ENCODE measurements at places on chromosomes 6 and 20.

GRCh38 chr6:5315881-5316280 lies 54.6 kb downstream of the FARS2 start:
- peak; percentile 36 for DNase-seq

DNA sequence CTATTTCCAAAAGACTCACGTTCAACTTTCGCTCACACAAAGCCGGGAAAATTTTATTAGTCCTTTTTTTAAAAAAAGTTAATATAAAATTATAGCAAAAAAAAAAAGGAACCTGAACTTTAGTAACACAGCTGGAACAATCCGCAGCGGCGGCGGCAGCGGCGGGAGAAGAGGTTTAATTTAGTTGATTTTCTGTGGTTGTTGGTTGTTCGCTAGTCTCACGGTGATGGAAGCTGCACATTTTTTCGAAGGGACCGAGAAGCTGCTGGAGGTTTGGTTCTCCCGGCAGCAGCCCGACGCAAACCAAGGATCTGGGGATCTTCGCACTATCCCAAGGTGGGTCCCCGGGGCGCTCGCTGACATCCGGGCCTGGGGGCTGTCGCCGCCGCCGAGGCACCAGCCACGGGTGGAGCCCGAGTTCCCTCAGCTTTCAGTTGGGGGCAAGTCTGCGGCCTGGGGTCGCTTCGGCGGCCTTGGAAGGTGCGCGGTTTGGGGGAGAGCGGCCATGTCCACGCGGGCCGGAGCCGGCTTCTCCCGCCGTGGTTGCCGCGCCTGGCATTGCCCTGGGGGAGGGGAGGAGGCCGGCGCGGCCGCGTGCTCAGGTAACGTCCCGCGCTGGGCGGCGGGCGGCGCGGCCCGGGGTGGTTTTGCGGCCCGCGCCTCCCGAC lies 429 bp downstream of the AMD1 start:
- DNase-seq = no peak

GRCh38 chr6:156383059-156383458 lies 394.1 kb upstream of the ARID1B start:
- no peak for DNase-seq

GRCh38 chr20:9978397-9979004 lies 56.3 kb upstream of the ANKEF1 start:
- peak; percentile 58 for DNase-seq

- no peak for DNase-seq
Observed at GRCh38 chr6:12749531-12750379, 33.2 kb downstream of the PHACTR1 start.

DNA sequence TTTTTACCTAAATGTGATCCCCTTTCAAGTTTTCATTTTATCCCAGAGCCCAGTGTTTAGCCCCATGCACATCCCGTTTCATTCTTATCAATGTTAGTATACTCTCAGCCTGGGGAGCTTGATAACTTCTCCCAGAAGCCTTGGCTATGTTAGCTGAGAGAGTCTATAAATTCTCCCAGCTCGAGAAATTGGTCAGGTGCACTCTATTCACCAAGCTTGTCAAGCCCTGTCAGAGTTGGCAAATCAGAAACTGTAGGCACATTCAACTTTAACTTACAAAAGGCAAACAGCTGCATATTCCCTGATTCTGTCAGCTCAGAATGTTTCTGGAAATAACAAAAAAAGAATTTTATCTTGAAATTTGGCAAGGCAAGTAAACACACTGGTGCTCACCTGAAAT lies 62.2 kb upstream of the IMPG1 start:
- DNase-seq = no peak

DNA sequence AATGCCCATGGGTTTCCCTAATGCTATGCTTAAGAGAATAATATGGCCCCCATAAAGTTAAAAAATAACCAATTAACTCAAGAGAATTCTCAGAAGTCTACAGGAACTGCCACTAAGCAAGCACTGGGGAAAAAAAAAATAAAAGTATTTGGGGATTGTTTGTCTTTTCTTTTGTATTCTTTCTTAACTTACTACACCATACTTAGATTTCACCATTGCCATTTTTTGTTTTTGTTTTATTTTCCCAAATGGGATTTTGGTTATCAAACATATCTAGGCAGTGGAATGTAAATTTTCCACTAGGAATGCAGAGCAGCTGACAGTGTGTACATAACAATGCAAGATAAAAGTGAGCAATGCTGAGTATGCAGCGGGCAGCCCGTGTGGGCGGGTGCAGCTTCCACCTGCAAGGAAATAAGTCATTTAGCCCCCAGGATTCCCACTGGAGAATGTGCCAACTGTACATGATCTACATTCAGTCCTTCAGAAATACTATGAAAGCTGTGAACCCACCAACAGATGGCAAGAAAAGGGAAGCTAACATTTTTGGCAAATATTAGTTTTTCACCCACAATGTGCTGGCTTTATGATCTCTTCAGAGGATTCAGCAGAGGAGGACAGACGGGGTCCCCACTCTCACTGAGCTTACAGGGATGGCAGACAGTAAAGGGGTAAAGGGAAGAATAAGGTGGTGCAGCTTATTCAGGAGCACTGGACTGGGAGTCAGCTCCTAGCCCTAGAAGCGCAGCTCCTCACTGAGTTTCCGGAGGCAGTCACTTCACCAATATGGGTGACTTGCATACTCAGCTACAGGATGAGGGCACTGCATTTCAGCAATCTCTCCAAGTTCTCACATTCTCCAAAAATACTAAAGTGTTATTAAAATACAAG lies 44.4 kb downstream of the DCDC2 start:
- DNase-seq = no peak

- no peak for DNase-seq
Observed at GRCh38 chr6:72595812-72596211, 26.1 kb upstream of the KCNQ5 start.

- no peak for DNase-seq
Observed at GRCh38 chr6:254016-254415, 38.3 kb upstream of the DUSP22 start.

- DNase-seq = no peak
Observed at GRCh38 chr6:166691746-166692145, 64.7 kb upstream of the RPS6KA2 start.

DNA sequence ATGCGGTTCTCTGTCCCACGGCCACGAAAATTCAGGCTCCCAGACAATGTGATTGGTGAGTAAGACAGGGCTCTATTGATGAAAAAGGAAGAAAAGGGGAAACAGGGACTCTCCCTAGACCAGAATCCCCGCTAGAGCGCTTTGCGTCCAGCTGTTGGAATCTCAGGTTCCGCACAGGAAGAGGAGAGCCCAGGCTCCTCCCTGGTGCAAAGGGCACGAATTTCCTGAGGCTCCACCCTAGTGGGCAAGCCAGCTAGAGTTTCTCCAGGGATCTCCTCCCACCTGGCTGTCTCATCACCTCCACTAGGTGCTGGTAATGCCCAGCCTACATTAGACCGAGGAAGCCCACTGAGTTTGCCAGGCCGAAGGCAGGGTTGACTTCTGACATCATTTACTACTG lies 135.9 kb upstream of the SOX4 start:
- DNase-seq = no peak

GRCh38 chr6:139474145-139475108 lies 100.0 kb upstream of the CITED2 start:
- DNase-seq = no peak

- peak; percentile 61 for DNase-seq
Observed at GRCh38 chr6:12064131-12064530, 52.0 kb downstream of the HIVEP1 start.

- DNase-seq = no peak
Observed at GRCh38 chr20:48723308-48724264, 104.2 kb downstream of the PREX1 start.

DNA sequence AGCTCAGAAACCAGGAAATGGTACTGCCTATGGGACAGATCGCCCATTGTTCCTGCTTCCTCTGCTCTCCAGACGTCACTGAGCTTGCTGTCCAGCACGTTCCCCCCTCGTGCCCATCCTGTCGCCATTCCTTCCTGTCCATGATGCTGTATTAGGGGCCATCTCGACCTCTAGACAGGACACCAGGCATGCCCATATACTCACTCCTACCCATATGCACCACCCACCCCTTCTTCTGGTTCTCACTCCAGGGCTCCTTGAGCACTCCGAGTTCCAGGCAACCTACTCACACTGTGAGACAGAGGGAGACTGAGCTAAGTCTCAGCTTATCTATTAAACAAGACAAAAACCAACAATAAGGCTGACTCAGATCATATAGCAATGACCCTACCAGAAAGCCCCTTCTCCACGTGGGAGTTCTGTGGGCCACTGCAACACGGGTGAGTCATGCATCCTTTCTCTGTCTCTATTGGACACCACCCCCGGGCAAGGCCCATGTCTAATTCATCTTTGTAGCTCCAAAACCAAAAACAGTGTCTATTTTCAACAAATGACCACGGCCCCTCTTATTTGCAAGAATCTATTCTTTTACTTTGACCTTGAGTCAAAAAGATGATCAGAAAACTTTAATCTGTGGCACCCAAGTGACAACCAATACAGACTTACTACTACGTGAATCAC lies 65.7 kb downstream of the PSMG4 start:
- DNase-seq = peak; percentile 75

DNA sequence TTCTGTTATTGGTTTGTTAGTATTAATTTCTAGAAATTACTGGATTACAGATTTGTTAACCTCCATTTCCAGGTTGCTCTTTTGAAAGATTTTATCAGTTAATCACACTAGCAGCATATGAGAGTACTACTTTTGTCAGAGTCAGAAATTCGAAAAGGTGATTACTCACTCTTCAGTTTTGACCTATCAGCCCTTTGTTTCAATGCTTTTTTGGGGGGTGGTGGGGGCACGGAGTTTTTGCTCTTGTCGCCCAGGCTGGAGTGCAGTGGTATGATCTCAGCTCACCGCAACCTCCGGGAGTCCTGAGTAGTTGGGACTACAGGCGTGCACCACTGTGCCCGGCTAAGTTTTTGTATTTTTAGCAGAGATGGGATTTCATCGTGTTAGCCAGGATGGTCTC lies 149.2 kb downstream of the JARID2 start:
- no peak for DNase-seq

GRCh38 chr6:45447716-45448115 lies 70.0 kb upstream of the SUPT3H start:
- no peak for DNase-seq

DNA sequence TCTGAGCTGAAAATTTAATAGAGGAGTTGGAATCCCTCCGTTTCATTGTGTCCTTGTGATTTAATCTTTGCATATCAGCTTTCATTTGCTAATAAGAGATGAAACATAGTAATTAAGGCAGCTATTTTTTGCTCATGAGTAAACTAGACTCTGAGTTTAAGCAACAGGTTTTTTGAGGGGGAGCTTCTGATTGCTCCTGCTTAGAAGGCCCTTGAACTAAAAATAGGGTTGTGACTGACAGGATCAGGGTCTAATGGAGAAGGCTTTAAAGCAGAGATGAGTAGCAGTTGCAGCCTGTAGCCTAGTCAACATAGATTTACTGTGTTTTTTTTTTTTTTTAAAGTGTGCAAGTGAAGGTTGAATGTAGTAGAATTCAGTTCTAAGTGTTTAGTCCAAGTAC lies 17.4 kb downstream of the HSF2 start:
- DNase-seq = no peak

- DNase-seq = no peak
Observed at GRCh38 chr20:36591854-36592641, 13.5 kb upstream of the RAB5IF start.

DNA sequence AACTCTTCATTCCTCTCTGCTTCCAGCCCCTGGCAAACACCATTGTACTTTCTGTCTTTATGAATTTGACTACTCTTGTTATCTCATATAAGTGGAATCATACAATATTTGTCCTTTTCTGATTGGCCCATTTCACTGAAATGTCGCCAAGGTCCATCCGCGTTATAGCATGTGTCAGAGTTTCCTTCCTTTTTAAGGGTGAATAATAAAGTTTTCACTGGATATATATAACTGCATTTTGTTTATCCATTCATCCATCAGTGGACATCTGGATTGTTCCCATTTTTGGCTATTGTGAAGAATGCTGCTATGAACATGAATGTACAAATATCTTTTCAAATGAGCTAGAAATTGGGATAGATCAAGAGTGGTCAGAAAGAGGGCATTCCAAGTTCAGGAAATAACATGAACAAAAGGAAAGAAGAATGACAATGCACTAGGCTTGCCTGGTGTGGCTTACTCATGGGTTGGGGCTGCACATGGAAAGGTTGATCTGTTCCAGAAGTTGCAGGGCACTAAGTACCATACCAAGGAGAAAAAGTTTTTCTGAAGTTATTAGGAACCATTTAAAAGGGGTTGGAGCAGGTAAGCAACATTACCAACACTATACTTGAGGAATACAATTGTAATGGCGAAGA lies 10.0 kb upstream of the L3MBTL3 start:
- DNase-seq = no peak

DNA sequence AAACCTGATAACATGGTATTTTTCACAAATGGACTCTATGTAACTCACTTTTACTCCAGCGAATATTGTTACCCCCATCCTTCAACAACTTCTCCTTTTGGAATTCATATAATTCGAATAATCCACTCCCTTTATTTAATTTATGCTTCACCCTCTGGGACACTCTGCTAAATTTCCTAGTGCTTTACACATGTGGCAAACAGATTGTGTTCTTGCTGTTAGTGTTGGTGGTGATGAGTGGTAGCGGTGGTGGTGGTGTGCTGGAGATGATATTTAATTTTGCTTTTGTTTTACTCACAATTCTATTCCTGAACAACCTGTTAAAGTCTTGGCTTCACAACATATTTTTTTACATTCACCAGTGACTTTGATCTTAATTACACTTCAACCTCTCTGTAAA lies 32.8 kb downstream of the HTR1B start:
- DNase-seq = no peak

- DNase-seq = no peak
Observed at GRCh38 chr6:13484138-13484708, 3.2 kb downstream of the GFOD1 start.

DNA sequence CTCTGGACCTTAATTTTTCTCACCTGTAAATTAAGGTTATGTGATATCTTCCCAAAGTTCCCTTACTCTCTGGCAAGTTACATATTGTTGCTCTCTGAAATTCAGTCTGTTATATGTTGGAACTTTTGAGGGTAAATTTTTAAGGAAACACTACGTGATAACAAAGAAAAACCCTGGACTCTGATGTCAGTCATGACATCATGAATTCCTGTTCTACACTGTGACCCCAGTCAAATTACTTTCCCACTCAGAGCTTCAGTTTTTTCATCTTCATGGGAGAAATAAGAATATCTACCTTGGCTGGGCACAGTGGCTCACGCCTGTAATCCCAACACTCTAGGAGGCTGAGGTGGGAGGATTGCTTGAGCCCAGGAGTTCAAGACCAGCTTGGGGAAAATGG lies 164.6 kb upstream of the RALGAPA2 start:
- no peak for DNase-seq
